Muscle of arm (tissue), 14 donors: ENCODE measurements at places on chromosomes 13 and 19.

GRCh38 chr13:42354241-42355091 is 82.5 kb downstream of the AKAP11 start:
- DNase-seq: peak; percentile 15

DNA sequence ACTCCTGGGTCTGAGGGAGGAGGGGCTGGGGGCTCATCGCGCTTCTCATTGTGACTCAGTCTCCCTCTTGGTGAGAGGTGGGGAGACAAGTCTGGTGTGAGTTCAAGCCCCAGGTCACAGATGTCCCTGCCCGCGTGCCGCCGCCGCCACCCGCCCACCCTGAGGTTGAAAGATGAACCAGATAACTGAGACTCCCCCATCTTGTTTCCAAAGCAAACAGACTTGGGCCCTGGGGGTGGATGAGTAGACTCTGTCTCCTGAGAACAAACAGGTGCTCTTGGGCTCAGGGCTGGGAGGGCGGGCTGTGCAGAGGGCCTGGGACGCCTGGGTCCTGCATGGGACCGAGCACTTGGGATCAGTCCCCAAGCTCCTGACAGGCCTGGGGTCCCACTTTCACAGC is 567 bp downstream of the SBK2 start:
- DNase-seq: no peak

GRCh38 chr13:74867460-74867859 is 614.5 kb downstream of the TBC1D4 start:
- no peak for DNase-seq

GRCh38 chr13:113013303-113013702 is 44.3 kb downstream of the MCF2L start:
- no peak for DNase-seq

DNA sequence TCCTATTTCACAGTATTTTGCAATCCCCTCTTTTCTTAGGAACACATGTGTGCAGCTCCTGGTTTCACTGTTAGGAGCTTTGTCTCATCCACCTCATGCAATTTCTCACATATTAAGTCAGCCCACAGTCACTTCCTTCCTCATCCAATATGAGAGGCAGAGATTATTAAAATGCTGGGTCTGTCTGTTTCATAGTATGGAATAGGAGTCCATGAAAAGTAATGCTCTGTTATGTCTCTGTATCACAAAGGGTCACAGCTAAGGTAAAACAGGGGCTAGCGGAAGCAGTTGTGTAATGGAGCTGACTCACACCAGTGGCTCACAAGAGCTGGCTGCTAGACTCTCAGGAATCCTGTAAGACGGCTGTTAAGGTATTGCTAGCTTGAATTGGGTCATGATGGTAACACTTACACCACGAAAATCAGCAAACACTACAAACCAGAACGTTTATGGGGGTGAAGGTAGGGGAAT is 216.5 kb downstream of the EFNB2 start:
- no peak for DNase-seq

DNA sequence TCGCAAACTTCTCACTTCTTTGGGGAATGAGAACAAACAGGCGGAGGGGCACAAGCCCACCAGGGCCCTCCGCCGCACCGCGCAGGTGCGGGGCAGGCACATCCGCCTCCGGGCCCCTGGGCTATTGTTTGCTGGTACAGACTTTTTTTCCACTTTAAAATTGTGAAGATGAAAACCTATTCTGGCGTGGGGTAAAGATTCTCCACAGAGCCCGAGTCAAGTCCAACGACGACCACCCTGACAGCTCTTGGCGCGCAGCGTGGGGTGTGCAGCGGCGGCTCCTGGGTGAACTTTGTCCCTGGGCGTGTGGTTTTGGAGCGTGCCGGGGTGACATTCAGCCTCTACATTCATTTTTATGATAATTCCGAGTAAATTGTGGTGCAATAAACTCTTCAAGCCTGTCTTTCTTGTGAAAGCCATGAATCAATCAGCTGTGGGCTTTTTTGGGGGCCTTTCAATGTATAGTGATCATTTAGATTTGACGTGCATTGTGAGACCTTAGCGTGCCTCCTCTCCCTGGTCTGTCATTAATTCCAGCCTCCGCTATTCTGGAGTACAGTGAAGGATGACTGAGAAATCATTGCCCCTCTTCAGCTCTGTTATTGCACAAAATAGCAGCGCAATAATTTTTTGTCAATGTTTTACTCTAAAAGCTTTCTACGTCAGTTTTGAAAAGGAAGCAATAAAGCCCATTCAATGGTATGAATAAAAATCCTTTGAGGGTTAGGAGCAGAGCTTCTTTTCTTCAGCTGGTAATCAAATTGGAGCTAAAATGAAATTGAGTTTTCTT is 90.0 kb downstream of the TEX29 start:
- DNase-seq: no peak

GRCh38 chr19:46202426-46202825 is 27.1 kb upstream of the IGFL1 start:
- no peak for DNase-seq

DNA sequence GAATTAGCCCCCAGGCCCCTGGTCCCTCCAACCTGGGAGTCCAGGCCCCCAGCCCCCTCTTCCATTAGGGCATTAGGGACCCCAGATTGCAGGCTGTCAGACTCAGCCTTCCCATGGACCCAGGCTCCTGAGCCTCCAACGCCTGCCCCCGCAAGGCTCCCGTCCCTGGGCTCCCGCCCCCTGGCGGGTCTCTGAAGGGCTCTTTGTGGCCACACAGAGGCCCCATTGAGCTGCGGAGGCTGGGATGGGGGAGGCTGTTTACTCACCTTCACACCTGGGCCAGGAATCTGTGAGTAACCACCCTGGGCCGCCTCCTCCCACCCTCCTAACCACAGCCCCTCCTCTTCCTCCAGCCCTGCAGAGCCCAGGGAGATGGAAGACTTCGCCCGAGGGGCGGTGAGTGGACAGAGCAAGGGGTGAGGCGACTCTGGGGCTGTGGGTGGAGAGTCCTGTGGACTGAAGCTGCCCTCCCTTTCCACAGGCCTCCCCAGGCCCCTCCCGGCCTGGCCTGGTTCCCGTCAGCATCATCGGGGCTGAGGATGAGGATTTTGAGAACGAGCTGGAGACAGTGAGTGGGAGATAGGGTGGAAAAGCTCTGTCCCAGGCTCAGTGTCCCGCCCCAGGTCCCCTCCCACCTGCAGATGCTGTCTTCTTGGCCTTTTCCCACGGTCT is 4.9 kb downstream of the ARHGEF1 start:
- no peak for DNase-seq

DNA sequence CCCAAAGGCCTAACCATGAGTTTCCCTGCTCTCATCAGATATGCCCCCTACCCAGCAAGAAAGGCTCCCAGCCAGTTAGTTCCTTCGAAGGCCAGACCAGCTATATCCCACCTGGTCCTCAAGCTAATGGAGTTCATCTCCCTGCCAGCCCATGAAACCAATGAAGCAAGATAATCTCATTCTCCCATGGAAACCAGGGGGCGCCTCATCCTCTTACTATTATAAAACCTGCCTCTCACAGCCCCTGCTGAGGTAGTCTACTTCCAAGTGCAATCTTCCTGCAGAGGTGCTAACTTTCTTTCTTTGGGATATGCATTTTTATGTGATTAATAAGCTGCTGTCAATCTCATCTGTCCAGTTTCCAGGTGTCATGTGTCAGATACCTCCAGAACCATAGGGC is 34.0 kb upstream of the ZNF573 start:
- DNase-seq: no peak

DNA sequence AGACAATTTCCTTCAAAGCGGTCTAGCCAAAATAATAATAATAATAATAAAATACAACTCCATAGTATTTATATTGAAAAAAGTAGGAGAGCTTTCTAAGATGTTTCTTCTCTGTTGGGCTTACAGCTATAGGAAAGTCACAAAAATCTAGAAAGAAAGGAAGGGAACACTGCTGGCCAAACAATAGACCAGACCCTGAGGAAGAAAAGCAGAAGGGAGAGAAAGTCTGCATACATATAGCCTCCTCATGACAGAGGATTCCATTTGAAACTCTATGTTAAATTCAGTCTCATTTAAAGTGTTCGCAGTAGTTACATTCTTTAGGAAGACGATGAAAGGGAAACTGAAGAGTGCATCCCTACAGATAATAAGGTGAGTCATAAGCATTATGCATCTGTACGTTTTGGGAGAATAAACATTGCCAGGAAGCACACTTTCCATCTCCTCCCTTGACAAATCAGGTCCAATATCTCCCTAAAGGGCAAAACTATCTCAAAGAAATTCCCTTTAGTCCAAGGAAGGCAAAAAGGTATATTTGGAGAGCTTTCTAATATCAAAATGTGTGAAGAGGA is 86.5 kb downstream of the PCDH9 start:
- no peak for DNase-seq

GRCh38 chr13:80400164-80400864 is 59.4 kb upstream of the SPRY2 start:
- DNase-seq: no peak

- no peak for DNase-seq
Observed at GRCh38 chr19:47663911-47664771, 49.1 kb upstream of the EHD2 start.

DNA sequence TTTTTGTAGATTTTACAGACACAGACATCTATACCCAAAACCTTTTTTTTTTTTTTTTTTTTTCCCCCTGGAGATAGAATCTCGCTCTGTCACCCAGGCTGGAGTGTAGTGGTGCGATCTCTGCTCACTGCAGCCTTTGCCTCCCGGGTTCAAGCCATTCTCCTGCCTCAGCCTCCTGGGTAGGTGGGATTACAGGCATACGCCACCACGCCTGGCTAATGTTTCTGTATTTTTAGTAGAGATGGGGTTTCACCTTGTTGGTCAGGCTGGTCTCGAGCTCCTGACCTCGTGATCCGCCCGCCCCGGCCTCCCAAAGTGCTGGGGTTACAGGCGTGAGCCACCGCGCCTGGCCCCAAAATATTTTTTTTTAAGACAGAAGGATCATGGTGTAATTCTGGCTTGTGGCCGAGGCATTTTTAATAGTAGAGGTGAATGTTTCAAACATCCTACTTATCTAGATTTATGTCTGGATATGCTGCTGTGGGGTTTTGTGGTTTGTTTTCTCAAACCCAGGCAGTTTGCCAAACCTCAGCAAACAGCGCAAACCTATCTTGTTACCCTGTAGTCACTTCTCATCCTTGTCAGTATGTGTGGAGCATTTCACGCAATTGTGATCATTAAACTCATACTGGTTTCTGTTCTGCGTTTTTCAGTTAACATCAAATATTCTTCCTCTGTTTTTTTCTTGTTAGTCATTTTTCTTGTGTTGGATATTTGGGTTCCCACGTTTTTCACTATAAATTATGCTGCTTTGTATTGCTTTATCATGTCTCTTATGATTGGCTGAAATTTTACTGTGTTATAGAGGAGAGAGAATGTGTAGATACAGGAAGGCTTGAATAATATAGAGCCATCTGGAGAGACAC is 36.2 kb upstream of the GARRE1 start:
- DNase-seq: no peak

GRCh38 chr19:1868971-1869370 is 5.6 kb upstream of the KLF16 start:
- DNase-seq: no peak

DNA sequence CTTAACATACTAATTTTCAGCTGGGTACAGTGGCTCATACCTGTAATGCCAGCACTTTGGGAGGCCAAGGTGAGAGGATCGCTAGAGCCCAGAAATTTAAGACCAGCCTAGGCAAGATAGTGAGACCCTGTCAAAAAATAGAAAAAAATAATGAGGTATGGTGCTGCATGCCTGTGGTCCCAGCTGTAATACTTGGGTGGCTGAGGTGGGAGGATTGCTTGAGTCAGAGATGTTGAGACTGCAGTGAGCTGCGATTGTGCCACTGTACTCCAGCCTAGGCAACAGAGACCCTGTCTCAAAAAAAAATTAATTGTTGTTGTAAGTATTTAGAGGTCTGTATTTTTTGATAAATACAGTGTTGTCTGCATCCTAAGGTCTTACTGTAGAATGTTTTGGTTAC is 66.8 kb downstream of the FNDC3A start:
- DNase-seq: no peak

DNA sequence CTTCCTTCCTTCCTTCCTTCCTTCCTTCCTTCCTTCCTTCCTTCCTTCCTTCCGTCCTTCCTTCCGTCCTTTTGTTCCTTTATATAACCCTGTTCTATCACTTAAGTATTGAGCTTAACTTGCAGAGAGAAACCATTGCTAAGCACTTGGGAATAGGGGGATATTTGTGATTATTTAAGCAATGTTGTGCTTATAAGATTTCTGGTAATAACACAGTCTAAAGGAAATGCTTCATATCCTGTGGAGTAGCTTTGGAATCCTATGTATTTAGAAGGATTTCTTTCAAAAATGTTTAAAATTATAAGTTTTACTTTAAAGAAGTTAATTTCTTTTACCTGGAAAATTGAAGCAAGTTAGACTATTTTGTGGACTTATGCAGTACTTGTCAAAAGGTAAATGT is 209.8 kb downstream of the PCCA start:
- no peak for DNase-seq

- no peak for DNase-seq
Observed at GRCh38 chr19:39915101-39915847, 19.2 kb downstream of the FCGBP start.

- no peak for DNase-seq
Observed at GRCh38 chr19:1141944-1142343, 32.1 kb downstream of the SBNO2 start.

- DNase-seq: no peak
Observed at GRCh38 chr19:41327576-41328156, 17.7 kb downstream of the CCDC97 start.

DNA sequence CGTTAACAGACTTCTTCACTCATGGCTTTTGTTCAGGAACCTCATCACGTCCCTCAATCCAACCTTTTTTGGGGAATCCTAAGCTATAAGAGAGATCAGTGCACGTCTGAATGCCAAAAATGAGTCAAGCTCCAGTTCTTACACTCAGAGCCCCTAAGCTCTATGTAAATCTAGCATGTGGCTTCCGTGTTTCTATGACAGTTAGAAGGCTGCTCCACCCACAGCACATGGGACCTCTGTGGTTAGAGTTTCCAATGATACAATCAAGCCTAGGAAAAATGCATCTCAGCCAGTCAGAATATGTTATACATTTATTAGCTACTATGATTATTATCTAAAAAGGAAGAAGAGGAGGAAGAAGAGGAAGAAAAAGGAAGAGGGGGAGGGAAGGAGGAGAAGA is 135.9 kb downstream of the ENOX1 start:
- DNase-seq: no peak

DNA sequence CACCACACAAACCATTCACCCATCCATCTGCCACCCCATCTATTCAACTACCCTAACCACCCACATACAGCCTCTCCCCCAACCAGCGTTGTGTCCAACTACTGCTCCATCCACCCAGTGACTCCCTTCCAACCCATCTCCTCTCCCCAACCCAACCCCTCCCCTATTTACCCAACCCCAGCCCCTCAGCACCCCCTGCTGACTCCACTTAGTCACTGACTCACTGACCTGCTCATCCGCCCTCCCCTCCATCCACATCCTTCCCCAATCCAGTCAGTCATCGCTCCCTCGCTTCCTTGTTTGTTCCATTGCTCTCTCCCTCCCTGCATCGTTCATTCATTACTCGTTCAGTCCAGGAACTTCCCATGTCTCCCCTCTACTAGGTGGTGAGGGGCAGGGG is 39.2 kb downstream of the KCNC3 start:
- DNase-seq: no peak

GRCh38 chr13:24282256-24282655 is 27.1 kb upstream of the C1QTNF9 start:
- no peak for DNase-seq

- DNase-seq: no peak
Observed at GRCh38 chr19:14473978-14474578, 1.1 kb downstream of the PTGER1 start.

- no peak for DNase-seq
Observed at GRCh38 chr13:28286263-28286662, 147.9 kb downstream of the PAN3 start.
